ENCODE measurements at places on chromosomes 6 and 20.

GRCh38 chr6:109610590-109610989 is 80.4 kb downstream of the AK9 start:
- DNase-seq, result no peak

- DNase-seq, result no peak
These were observed 16.1 kb upstream of the CALHM6 start for GRCh38 chr6:116445102-116445501.

DNA sequence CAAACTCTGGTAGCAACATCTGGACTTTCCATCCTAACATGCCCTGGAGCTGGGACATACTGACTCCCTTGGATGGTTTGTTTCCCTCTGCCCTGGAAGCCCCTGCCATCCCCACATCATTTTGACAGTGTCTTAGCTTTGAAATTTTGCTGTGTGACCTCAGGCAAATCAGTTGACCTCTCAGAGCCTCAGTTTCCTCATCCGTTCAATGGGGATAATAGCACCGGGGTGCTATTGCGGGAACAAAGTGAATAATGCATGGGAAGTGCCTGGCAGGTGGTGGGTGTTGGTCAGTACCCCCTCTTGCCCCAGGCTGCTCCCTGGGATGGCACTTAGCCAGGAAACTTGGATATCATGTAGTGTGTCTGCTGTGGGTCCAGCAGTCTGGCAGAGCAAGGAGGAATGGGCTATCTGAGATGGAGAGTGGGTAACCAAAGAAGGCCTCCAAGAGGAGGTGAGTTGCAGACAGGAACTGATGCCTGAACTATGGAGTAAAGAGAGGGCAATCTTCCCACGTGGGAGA is 88.6 kb downstream of the MRPL14 start:
- no peak for DNase-seq

DNA sequence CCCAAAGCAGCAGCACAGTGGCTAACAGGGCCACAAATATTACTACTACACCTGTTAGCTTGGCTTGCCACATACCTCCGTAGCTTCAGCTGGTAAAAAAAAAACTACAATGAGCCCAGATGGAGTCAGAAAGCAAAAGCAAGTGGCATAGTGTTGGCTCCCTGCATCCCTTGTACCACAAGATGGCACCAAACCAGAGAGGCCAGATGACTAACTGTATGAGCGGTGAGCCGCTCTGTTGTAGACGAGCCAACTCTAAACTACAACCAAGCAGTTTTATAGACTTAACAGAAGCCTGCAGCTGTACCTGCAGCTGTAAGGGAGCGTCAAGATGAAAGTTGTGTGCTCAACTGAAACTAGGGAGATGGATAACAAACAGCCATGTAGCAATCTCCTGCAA is 84.5 kb upstream of the MCHR2 start:
- DNase-seq, result no peak

- DNase-seq, result no peak
These were observed 6.0 kb downstream of the HLA-B start for GRCh38 chr6:31351033-31351380.

DNA sequence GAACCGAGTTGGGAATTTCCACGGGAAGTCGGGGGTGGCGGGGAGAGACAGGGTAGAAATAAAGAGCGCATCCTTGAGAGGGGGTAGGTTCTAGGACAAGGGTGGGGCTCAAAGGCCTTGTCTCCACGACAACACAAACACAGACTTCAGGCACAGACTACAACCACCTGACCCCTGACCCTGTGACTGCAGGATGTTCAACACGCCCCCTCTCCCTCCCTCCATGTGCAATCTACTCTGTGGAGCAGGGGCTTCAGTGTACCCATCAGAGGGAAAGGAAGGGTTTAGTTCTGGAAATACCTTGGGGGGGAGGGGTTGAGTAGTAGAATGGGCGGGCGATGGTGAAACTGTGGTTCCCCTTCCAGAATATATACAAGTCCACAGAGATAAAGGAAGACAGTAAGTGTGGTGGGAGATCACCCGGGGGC is 651 bp upstream of the TAPBP start:
- peak; percentile 53 for DNase-seq
